Stimulated activated CD4-positive, alpha-beta T cell treated with anti-CD3 and anti-CD28 coated beads, Interleukin-15, amount 100 ng/mL, for 48 hours (primary cell): ENCODE measurements at places on chromosomes 7 and 10.

DNA sequence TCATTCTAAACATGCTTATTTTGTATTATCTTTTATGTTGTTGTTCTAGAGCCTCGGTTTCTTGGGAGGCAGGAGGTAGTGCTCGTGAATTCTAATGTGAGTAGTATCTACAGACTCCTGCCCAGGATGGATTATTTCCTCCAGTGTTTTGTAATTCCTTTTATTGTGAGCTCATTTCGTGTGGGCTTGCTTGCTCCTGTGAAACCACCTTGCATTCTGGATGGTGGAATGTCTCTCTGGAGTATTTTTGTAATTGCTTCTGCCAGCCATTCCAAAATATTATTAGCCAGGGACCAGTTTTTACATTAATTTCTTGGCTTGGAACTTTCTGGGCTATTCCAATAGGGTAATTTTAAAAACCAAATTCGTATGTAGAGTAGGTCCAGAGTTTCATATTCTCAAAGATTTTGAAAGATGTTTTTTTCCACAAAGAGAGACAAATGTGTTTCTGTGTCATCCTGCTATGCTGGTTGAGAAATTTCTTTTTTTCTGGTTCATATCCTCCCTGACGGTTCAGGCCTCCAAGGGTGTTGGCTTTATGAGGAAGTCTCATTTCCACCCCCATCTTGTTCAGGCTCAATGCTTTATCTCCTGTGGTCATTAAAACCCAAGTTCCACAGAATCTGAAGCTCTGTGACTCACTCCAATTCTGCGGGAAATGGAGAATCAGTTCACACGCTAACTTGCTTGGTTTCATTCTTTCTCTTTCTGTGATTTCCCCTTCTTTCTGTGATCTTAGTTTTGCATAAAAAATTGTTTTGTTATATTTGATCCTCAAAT lies 41.7 kb upstream of the CALD1 start:
- peak; percentile 25 for DNase-seq

DNA sequence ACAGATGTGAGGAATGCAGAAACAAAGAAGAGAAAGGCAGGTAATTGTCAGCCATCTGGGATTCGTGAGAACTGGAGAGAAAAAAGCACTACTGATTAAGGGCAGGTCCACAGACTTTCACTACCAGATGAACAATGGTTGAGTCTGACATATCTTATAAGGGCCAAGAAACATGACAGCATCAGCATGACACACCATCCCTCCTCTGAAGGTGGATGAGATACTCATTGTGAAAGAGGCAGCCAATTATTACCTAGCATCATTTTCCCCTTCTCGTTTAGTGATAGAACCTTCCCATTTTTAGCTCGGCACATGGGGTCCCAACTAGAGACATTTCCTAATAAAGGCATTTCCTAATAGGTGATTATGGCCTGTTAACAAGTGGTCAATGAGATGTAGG lies 19.2 kb upstream of the MET start:
- no peak for DNase-seq

GRCh38 chr7:26949319-26949718 lies 84.9 kb upstream of the SKAP2 start:
- DNase-seq, result no peak

GRCh38 chr10:130714742-130715467 lies 578.7 kb downstream of the GLRX3 start:
- DNase-seq, result no peak

GRCh38 chr10:47092376-47092775 lies 181.1 kb downstream of the PTPN20 start:
- no peak for DNase-seq

DNA sequence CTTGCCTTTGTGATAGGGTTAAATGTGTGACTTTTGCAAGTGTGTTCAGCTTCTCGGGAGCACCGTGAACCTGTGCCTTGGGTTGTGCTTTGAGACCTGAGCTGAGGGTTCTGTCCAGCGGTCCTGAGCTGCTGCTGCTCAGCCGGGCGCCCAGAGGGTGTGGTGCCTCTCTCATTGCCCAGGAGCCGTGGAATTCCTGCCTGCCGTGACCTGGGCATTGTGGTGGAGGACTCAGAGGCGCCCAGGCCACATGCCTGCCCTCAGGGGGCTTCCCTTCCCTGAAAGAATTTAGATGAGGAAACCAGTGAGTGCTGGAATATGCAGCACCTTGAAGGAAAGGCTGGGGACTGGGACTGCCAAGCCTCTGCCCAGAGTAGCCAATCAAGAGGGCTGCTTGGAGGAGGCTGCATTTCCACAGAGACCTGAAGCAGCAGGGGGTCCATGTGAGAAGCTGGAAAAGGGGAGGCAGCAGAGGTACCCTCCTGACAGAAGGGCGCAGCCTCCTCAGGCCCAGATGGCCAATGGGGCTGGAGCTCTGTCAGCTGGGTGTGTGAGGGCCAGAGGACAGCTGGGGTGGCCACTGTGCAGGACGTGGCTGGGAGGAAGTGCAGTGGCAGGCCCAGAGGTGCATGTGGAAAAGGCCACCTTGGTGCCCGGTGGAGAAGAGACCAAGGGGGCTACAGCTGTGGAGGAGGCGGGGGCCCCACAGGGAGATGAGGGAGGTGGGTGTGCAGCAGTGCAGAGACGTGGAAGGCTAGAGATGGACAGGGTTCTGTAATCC lies 107.3 kb downstream of the NKX6-2 start:
- DNase-seq, result no peak

- no peak for DNase-seq
Observed at GRCh38 chr7:76285604-76286374, 16.7 kb upstream of the HSPB1 start.

GRCh38 chr10:31064348-31064747 lies 32.7 kb upstream of the ZNF438 start:
- DNase-seq, result no peak

DNA sequence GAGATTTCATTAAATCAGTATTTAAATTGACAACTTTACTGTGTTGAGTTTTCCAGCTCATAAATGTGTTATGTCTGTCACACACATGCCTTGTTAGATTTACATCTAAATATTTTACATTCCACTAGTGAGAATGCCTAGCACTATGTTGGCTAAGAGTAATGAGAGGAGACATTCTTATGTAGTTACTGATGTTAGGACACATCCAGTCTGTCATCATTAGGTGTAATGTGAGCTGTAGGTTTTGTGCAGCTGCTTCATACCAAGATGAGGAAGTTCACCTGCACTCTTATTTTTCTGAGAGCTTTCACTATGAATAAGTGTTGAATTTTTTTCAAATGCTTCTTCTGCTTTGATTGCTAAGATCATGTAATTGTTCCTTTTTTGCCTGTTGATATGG lies 218.0 kb upstream of the IGFBP3 start:
- no peak for DNase-seq

- no peak for DNase-seq
Observed at GRCh38 chr10:93124580-93125318, 51.1 kb downstream of the CYP26A1 start.

- no peak for DNase-seq
Observed at GRCh38 chr7:26334166-26334859, 42.7 kb downstream of the SNX10 start.

DNA sequence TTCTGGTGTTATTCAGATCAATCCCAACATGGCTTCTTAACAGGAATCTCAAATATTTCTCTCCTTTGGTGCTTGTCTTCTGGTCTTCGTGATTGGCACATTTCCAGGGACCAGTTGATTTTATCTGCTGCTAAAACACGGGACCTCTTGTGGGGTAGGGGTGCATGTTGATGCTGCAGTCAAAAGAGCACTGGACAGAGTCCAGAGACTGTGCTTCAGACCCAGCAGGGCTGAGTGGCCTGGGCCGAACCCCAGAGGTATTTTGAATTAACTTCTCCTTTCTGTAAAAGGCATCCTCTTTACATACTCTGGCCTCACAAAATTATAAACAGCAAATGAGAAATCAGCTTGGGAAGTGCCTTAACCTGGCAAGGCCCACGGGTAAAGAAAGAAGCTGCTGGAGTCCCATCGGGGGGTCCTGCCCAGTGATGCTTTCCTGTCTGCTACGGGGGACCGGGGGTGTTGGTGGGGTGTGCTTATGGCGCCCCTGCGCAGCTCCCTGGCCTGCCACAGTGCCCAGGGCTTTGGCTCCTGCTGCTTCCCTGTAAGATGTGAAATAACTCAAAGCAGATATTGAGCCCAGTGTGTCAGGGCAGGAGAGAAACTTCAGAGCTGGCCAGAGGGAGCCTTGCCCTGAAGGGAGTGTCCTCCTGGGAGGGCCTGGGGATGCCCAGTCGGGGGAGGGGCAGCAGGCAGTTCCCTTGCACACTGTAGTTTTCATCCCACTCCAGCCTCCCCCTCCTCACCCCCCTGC lies 230.5 kb downstream of the TCF7L2 start:
- DNase-seq, result no peak

DNA sequence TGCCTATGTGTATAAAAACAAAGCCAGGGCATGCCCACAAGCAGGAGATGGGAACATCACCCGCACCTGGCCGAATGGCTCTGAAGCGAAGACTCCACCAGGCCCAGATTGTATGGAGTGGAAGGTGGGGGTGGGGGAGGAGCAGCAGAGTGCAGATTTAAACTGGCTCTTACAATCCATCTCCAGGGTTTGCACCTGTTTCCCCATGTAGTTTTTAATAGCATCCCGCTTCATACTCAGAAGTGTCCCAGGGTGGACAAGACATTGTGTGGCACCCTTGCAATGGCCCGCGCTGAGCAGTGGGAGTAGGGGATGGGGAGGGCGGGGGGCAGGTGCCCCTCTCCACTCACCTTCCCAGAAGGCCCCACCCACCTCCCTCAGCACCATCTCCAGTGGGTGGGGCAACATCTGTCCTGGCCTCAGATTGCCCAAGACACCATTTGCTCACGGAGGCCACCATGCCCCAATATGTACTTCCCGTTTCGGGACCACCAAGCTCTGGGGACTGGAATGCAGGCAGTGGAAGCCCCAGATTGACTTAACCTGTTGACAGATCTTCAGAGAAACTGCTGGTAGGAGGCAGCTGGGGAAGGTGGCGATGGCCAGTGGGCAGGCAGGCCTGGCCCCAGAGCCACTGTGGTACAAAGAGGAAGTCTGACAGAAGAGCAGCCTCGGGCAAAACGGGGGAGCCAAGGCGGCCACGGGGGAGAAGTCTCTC lies 23.0 kb downstream of the VSIR start:
- DNase-seq, result no peak

- no peak for DNase-seq
Observed at GRCh38 chr10:106338486-106338885, 826.0 kb downstream of the SORCS1 start.
